ENCODE measurements at places on chromosomes 1 and 21.

- no peak for DNase-seq
Measured at GRCh38 chr1:197067457-197067818, 378 bp upstream of the F13B start.

- no peak for DNase-seq
Measured at GRCh38 chr1:99771513-99771918, 5.1 kb upstream of the FRRS1 start.

DNA sequence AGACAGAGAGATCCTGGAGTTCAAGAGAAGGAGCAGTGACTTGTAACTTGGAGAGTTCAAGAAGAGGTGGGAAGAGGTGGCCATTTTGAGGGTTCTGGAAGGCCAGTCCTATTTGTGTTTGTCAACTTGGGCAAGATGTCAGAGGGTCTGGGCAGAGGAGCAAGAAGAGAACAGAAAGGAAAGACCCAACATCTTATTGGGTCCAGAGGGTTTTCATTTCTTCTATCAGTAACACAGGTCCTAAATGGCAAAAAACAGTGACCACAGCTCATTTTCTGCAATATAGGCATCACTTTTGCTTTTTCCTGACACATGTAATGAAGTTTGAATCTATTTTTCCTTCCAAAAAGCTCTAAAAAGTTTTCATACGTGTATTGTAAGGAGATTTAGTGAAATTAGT, 38.3 kb upstream of the MAP10 start:
- DNase-seq, result no peak

DNA sequence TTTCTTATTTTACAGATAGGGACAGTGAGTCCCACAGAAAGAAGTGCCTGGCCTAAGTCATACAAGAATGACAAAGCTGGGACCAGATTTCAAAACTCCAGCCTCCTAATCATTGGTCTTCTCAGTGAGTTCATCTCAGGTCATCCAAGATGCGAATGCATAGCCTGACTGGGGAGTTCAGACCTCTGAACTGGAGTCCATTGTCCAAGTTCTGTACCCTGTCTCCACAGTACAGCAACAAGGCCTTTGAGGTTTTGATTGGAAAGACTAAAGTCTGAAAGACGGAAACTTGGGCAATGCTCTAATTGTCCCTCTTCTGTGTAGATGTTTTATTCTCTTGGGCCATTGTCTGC, 62.0 kb downstream of the TNN start:
- DNase-seq, result no peak

DNA sequence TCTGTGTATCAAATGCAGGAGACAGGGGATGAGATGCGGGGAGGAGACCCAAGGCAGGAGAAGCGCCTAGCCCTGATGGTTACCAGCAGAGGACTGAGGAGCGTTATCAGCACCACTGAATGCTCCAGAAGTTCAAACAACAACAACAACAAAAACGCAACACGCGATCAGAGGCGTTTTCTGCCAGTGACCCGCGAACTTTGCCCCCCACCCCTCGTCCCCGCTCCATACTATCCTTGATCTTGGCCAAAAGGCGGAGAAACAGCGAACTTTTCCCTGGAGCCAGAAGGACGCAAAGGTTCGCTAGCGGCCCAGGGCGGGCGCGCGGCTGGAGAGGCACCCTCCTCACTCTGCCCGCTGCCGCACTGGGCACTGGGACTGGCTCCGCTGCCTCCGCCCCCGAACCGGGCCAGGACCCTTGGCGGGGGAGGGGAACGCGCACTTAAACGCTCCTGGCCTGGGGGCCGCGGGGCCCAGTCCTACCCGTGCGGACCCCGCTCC, 699 bp downstream of the ECHDC2 start:
- DNase-seq, result no peak

DNA sequence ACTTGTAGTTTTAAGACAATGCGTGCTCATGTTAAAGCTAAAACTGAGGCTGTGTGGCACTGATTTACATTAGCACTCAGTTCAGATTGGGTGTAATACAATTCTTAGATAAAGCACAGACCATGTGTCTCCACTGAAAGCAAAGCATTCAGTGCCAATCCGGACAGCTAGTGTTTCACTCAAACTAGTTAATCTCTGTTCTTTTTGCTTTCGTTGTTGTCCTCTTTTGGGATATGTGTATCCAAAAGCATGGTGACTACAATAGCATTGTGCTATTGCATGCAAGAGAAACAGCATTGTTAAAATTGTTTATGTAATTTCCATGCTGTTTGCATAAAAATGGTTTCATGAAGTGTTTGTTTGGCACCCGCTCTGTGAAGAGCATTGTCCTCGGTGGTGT, 54.6 kb downstream of the F3 start:
- no peak for DNase-seq

- no peak for DNase-seq
Measured at GRCh38 chr1:107707111-107707510, 257.9 kb downstream of the VAV3 start.

DNA sequence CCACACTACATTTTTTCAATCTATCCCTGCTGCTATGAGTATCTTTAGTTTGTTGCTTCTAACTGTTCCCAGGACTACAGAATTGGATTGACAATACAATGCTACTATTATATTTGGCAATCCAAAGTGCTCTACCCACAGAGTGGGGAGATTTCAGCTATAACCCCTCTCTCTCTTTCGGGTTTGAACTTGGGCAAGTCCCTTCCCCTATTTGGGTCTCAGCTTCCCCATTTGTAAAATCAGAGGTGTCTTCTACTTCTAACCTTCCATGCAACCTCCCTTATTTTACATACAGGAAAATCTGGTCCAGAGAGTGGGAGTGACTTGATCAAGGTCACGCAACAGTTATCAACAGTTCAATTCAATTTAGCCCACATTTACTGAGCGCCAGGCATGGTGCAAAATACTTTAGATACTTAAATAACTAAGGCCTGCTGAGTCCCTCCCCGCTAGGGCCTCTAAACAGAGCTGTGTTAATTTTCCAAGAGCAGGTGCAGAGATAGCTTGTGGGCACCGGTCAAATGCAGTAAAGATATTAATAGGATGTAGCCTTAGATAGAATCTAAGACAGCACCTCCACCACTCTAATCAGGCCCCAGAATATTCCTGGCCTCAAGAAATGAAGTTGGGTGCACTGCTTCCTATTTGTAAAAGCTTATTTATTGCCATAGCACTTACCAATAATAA, 9.4 kb upstream of the GPX7 start:
- no peak for DNase-seq

DNA sequence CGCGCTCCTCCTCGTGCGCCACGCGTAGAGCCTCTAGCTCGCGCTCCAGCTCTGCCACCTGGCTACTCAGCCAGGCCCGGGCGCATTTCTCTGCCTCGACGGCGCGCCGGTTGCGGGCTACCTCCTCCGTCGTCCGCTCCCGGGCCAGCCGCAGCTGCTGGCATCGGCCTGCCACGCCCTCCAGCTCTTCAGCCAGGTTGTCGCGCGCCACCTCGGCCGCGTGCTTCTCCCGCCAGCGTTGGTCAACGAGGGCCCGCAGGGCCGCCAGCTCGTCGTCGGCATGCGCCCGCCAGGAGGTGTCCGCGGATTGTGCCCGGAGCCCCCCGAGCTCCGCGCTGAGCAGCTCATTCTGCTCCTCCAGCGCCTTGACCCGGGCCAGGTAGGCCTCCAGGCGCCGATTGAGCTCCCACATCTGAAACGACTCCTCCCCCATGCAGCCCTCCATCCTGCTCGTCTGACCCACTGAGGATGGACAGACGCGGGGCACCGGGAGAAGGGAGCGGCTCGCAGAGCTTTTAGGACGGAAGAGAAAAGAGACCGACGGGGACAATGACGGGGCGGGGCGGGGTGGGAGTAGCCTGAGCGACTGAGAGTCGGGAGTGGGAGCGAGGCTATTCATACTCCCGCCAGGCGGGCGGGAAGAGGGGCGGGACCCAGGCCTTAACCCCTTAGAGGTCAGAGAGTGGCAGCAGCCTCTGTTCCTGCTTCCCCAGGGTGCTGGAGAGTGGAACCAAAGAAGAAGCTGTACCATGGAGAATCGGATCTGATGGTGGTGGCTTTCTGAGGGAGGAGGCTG, at the start of gene NES:
Gene NES, minus strand, starts transcription at position 588 of the 796 bp plus-strand sequence. Its CDS starts 143 bp downstream, at position 445.
- no peak for DNase-seq

- DNase-seq, result no peak
Measured at GRCh38 chr21:46248422-46248782, 19.8 kb upstream of the LSS start.

DNA sequence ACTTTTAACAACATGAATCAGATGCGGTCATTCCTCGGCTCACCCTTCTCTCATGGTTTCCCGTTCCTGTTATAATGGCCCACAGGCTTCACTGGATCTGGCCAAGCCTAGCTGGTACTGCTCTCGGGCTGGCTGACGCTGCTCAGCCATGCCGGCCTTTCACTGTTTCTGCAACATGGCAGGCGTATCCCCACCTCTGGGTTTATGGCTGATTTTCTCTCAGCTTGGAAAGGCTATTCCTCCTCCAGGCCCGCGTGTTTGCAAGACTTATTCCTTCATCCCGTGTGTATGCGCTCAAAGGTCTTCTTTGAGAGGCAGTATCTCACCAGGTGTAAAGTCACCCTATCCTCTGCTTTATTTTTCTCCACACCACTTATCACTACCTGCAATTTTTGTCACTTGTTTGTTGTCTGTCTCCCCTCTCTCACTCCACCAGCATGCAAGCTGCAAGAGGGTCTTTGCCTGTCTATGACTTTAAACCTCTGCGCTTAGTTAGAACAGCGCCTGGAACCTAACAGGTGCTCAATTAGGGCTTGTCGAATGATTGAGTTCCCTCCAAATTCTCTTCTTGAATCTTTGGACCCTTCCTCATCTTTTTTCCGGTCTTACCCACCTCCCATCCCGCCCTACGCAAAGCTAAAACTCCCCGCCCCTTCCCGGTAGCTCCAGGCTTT, 491 bp upstream of the RAP1A start:
- no peak for DNase-seq

GRCh38 chr21:37855271-37855646, 61.0 kb downstream of the KCNJ6 start:
- DNase-seq, result no peak

GRCh38 chr1:161012420-161012819, 8.5 kb downstream of the F11R start:
- no peak for DNase-seq

DNA sequence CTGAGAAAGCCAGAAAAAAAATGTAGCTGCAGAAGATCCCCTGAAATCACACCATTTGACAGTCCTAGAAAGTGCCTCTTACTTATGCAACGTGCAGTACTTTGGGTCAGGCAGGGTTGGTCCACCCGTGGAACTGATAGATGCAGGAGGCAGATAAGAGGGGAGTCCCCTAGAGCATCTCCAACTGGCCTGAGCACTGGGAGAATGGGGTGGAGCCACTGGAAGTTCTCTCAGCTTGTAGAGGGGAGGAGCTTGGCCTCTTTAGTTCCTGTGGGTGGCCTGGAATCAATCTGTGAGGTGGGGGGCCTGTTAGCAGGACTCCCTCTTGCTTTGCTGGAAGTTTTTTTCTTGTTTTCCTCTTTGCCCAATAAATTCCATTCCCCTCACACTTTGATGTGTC, 335.7 kb upstream of the NCAM2 start:
- no peak for DNase-seq

- DNase-seq, result no peak
Measured at GRCh38 chr1:110384581-110385321, 6.1 kb downstream of the SLC16A4 start.

- DNase-seq, result no peak
Measured at GRCh38 chr1:18470671-18471355, 9.9 kb upstream of the KLHDC7A start.

DNA sequence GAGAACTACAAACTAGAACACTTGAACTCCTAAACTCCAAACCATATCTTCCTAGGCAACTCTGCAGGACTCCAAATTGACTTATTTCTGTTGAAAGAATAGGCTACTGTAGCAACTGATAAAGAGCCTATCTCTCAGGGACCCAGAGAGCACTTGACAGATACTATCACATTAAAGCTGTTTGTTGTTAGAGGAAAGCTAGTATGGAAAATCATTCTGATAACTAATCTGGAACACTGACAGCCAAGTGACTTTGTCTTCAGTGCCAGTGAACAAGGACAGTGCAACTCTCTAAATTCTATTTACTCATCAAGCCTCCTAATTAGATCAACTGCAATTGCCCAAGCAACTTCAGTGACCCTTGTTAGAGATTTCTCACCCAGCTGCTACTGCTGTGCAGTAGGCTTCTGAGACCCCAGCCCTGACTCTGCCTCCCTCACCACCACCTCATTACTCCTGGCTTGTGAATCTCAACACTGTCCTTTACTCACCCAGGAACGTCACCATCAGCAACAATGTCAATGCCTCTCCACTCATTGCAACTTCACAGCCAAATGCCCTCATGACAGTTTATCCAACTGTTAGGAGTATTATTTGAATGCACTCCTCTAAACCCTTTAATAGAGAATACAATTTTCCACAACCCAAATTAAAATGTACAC, 7.4 kb upstream of the RGS13 start:
- no peak for DNase-seq

- DNase-seq, result no peak
Measured at GRCh38 chr1:22139066-22139594, 3.8 kb downstream of the WNT4 start.

DNA sequence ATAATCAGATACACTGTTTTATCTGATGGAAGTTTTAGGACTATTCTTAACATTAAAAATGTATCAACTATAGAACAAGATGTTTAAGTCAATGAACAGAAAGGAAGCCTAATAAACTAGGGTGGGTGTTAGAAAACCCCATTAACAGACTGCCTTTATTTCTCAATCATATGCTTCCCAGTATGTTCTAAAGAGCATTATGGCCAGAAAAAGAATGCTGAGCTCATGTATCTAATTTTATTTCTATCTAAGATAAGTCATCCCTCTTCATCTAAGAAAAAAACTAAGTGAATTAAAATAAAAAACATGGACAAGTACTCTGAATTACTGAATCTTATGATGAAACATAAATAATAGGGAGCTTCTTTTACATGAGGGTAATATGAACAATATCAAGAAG, 86.5 kb upstream of the TTC39A start:
- DNase-seq, result no peak

DNA sequence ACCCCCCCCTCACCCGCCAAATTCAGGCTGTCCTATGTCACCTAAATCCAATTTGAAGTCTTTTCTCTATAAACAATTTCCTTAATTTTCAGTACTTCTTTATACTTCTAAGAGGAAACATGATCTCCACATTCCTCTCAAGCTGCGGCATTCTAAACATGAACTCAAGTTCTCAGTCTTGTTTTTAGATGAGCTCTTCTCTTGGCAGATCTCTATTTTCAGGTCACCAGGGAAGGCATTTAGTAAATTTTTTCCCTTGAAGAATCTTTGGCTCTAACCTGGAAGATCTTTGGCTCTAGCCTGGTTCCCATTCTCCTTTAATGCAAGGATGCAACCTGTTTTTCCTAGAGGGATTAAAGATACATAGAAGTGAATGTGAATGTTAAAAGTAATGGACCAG, 193.4 kb downstream of the ATG4C start:
- no peak for DNase-seq

- no peak for DNase-seq
Measured at GRCh38 chr1:56540467-56540866, 38.9 kb downstream of the PLPP3 start.

DNA sequence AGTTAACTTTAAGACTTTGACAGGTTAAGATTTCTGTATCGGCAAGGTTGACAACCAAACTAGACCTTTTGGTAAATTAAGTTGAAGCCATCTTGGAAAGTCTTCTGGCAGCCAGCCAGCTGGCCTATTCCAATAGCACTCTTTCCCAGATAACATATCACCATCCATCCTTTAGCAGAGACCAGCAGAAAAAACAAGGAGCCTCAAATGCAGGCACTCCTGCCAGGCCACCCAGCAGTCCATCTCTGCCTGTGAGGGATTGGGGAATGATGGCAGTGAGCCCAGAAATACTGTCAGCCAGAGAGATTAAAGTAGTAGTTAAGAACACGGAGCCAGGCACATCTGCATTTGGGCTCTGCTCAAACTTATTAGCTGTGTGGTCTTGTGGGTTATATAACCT, 19.4 kb downstream of the ZBTB40 start:
- DNase-seq, result no peak

GRCh38 chr1:54842206-54842915, 41.2 kb upstream of the TTC22 start:
- no peak for DNase-seq
